ENCODE measurements at places on chromosomes 7 and 10. TPM values are rescaled to one million over a fixed set of nuclear protein-coding genes. Genes with fewer than 3 reads are reported as not detected.

Gene SEMA3E
- 9.4 TPM for total RNA-seq

Gene TYW1B
- 0.66 TPM for total RNA-seq

Gene GDF10
- not detected for total RNA-seq

Gene PDZD7
- 0.21 TPM for total RNA-seq

Gene TET1
- 2.0 TPM for total RNA-seq

Gene CALHM3
- 0.23 TPM for total RNA-seq

DNA sequence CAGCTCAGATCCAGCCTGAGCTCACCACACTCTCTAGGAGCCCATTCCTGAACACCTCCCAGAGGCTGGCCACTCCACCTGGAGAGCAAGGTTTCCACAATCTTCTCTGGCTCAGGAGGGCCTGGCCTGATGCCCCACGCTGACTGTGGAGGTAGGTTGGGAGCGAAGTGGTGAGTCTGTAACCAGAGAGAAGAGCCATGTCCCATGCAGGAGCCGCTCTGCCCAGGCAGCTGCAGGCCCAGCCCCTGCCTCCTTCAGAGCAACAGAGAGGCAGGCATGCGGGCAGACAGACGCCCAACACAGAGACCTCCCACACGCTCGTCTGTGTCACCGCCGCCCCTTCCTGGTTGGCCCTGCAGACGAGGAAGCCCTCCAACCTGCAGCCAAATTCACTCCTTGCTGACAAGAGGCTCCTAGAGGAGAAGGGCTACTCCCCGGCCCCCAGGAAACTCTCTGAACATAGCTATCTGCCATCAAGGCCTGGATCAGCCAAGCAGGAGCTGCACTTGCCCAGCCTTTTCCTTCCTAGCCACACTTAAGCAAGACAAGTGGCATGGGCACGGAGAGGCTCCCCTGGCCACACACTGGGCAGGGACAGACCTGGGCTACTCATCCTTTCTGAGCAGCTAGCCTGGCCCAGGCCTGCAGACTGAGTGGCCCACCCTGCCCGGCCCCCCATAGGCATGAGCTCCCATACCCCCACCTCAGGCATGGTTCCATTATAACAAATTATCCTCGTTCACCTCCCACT is 101.9 kb downstream of the GRID1 start:
- DNase-seq, result no peak

DNA sequence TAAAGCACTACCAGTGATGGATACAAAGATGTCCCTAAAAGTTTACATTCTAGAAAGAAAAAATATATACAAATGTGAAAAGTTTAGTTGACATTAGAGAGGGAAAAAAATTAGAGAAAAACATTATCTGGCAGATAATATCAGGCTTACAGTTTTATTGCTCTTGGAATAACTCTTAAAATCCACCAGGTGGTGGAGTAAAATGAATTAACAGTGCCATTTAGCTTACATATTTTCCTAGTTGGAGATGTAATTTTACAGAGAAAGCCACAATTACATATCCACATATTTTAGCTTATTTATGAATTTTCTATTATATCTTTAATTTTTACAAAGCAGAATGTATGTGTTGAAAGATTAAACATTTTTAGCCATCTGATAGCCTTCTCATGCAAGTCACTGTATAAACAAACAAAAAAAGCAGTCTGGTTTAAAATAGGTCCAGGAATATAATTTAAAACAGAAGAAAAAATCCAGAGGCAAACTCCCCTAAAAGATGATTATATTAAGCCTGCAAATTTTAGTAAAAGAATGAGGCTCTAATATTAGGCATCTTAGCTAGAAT is 6.5 kb downstream of the CABCOCO1 start:
- no peak for DNase-seq

DNA sequence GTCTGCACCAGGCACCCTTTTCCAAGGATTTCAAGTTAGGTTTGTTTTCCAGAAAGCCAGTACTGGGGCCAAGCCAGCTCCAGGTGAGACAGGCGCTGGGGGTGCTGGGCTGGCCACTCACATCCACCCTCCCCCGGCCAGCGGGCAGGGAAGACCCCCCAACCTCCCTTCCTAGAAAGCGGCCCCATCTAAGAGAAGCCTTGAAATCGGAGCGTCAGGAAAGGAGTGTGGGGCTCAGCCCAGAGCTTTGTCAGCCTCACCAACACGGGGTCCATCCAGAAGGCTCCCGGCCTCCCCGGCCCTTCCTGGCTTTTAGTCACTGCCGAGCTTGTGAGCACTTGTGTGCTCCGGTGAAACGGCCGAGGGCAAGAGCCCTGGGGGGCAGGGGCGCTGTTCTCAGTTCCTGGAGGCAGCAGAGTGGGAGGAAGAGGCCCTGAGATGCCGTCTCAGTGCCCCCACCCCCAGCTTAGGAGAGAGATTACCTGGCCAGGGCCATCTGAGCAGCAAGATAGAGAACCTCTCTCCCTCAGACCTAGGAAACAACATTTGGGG is 39.6 kb downstream of the PDGFA start:
- no peak for DNase-seq

DNA sequence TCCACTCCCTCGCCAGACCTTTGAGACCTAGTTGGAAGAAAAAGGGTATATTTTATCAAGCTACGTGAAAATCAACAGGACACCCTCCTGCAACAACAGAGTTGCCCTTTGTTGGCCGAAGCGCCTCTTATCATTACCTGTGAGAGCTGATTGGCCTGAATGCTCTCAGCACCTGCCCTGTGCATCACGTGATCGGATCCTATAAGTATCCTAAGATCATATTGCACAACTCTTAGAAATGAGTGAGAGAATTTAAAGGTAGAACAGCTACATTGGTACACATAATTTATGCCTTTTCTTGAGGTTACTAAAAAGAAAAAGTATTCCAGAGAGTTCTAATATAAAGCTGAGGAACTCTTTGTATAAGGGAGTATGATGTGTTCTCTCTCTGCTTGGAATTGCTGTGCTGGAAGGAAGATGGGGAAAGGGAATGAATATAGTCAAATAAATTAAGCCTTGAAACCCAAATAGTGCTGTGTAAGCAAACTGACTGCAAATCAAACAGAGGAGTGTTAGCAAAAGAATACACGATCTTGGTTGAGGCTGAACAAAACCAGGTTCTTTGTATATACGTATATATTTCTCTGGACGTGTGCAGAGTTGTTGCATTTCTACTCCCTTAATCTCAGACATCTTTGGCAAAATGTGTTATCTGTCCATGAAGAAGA is 69.3 kb downstream of the LRRC4 start:
- no peak for DNase-seq

- DNase-seq, result no peak
These were observed 4.1 kb upstream of the NACAD start for GRCh38 chr7:45092931-45093235.

DNA sequence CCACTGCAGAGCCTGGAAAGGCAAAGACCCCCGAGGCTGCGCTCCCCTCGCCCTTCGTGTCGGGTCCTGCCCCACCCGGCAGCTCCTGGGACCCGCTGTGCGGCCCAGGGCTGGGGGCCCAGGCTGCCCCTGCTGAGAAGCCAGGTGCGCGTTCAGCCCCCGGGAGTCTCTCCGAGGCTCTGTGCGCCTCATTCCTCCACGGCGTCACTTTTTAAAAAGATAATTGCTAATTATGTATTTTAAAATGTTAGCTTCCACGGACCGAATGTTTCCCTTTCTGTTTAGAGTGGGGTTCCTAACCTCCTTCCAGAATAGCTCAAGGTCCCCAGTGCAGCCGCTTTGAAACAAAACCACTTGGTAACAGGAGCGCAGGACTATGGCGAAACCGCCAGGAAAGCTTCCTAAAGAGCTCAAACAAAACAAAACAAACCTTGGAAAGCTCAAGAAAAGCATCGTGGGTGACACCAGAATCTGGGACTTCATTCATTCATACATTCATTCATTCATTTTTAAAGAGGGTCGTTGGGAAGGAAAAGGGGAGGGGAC is 45.6 kb downstream of the PDIA4 start:
- DNase-seq, result peak; percentile 57

DNA sequence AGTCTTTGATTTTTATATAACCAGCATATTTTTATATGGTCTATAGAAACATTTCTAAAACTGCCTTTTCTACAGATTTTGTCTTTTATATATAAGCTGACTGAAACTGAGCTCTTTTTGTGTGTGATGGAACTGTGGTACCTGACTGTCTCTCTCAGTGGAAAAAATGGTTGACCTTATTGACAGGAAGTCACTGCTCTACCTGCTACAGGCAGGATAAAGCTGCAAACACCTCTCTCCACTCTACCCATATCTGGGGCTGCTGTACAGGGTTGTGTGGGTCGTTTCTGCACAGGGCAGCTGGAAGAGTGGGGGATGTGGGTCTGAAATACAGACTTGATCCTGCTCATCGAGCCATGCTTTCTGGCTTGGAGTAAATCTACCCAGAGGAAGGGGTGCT is 48.5 kb downstream of the BBS9 start:
- DNase-seq, result no peak

DNA sequence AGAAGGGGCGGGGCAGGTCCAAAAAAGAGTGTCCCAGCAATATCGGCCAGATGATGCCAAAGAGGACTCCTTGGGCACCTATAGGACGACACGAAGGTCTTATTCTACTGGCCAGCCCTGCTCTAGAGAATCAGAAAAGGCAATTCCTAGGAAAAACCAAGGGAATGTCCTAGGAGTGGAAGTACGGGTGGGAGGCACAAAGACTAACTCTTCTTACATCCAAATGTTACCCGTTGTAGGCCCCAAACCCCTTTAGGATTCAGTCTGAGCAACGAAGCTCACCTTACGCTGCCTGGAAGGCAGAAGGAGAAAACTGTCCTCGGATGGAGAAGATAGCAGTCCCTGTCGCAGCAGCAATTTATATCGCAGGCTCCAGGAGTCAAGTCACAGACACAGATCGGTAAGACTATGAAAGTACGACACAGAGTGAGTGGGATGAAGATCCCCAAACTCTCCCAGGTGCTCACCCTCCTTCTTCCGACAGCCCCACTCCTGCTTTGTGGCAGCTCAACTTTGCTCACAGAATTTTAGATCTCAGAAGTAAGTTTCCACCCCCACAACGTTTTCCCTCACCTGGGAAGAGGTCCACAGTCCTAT is 558 bp downstream of the TCTN3 start:
- no peak for DNase-seq

DNA sequence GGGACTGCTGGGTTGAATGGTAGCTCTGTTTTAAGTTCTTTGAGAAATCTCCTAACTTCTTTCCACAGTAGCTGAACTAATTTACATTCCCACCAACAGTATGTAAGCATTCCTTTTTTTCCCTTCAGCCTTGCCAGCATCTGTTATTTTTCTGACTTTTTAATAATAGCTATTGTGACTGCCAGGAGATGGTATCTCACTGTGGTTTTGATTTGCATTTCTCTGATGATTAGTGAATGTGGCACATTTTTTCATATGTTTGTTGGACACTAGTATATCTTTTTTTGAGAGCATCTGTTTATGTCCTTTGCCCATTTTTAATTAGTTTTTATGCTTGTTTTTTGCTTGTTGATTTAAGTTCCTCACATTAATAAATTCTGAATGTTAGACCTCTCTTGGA is 990.8 kb downstream of the GATA3 start:
- DNase-seq, result no peak

- no peak for DNase-seq
These were observed 3.7 kb upstream of the CACUL1 start for GRCh38 chr10:118758449-118758848.

- DNase-seq, result no peak
These were observed at the start of gene PPP1R17 for GRCh38 chr7:31687024-31687748. Gene PPP1R17 (plus strand): TSS chr7:31687215. CDS start chr7:31692442, 5,227 bp downstream.

DNA sequence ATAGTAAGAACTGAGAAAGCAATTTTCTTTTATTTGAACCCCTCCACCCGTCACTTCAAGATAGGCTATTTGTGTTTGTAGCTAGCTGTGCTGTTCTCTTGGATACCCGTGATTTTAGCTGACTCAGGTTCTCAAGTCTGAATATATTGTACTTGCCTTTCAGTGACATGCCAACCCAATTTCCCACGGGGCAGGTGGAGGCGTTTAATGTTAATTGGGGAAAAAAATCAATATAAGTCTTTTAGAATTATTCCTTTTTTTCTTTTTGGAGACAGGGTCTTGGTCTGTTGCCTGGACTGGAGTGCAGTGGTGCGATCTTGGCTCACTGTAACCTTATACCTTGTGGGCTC is 36.4 kb downstream of the ZRANB1 start:
- DNase-seq, result no peak

- no peak for DNase-seq
These were observed 392.1 kb upstream of the PODXL start for GRCh38 chr7:131948434-131949053.

DNA sequence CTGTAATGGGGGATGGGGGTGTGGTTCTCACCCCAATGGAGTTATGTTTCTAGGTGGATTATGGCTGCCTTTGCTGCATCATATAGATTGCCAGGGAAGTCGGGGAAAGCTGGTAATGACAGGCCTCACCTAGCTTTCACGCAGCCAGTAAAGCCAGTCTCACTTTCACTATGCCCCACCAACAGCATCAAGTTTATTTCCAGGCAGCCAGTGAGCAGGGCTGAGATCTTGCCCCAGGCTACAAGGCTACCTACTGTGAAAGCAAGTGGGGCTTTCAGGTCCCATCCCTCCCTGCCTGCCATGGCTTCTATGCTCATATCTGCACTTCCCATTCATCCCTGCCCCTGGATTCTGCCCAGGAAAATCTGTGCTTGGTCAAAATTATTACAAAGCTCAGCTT is 61.7 kb upstream of the NXPH1 start:
- DNase-seq, result no peak

GRCh38 chr10:106707657-106708056 is 456.8 kb downstream of the SORCS1 start:
- DNase-seq, result no peak

DNA sequence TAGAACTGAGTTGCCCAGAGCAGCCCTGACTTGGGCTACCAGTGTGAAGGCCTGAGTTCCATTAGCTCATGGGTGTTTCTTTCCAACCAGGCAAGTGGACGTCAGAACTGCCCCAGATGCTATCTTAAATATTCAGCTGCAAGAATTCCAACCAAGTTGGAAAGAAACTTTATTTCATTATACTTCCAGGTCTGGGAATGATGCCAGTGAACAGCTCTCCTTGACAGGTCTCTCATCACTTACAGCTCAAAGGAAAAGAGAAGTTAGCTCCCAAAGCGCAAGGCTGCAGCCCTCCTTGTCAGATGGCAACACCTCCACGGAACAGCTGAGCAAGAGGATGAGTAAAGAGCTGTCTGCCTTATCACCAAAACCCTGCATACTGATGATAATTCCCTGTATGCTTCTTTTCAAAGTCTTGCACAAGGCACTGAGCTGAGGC is 255.5 kb upstream of the AOAH start:
- no peak for DNase-seq

- peak; percentile 98 for DNase-seq
These were observed 60.2 kb downstream of the MAD1L1 start for GRCh38 chr7:2172311-2173188.

DNA sequence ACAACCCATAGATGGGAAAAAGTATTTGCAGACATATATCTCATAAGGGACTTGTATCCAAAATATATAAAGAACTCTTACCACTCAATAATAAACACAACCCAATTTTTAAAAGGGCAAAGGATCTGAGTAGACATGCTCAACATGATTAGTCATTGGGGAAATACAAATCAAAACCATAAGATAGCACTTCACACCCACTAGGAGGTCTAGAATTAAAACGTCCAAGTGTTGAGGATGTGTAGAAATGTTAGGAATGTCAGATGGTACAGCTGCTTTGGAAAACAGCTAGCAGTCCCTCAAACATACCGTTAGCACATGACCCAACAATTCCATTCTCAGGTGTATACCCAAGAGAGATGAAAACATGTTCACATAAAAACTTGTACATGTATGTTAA is 8.3 kb downstream of the PSTK start:
- no peak for DNase-seq
